ENCODE measurements at places on chromosomes 3 and 15.
A peak's percentile ranks its signal among the peaks of the same experiment; 100 is the strongest.

GRCh38 chr3:134486577-134487041 is 752 bp downstream of the CEP63 start:
- DNase-seq = peak; percentile 21

DNA sequence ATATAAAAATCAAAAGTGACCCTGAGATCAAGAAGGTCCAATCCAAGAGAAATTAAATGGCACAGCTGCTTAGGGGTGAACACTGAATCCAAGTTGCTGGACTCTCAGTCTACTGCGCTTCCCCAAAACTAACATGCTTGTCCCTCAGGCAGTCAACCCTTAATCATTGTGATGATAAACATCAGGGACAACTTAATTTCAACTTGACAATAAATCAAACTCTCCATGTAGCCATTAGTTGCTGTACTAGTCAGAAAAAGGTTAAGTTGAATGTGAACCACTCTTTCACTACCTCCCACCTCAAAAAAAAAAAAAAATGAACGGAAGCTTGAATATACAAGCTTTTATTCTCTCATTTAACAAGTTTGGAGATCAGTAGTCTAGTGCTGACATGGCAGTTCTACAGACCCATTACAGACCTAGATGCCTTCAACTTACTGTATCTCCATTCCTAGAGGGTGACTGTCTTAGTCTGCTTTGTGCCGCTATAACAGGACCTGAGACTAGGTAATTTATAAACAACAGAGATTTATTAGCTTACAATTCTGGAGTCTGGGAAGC is 185.7 kb downstream of the FHIT start:
- no peak for DNase-seq

DNA sequence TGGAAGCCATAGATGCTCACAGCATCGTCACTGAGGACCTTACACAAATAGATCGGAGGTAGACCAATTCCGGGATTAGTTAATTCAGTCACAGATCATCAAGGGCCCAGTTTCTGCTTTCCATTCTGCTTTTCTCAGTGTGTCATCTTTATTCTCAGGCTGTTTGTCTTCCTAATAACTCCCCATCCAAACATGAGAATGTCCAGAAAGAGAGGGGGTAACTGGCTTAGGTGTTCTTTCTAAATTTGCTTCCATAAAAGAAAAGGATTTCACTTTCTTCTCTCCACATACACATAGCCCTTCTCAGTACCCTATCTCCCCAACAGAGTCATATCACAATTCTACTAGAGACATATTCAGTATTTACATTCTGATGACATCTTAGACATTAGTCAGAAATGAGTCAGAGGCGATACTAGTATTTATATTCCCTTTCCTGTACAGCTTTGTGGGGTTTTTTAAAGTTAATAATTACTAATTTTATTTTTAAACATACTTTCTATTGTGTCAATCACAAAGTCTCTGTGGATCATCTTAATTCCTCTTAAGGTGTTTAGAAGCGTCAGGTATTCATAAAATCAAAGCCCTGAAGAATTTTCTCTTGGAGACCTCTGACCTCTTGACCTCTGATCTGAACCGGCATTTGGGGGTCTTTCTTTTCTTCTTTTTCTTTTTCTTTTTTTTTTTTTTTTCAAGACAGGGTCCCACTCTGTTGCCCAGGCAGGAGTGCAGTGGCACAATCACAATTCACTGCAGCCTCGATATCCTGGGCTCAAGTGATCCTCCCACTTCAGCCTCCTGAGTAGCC is 24.3 kb upstream of the IL12A start:
- DNase-seq = peak; percentile 17

GRCh38 chr3:143977341-143978262 is 6.0 kb downstream of the DIPK2A start:
- no peak for DNase-seq

GRCh38 chr15:37044915-37045648 is 55.3 kb downstream of the MEIS2 start:
- DNase-seq = no peak

DNA sequence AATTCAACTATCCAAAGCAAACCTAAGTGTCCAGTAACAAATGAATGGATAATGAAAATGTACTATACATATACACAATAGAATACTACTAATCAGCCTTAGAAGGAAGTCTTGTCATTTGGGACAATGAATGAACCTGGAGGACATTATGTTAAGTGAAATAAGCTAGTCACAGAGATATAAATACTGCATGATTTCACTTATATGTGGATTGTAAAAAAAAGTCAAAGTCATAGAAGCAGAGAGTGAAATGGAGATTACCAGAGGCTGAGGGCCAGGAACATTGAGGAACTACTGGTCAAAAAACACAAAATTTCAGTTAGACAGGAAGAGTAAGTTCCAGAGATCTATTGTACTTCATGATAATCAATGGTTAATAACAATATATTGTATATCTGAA is 33.6 kb downstream of the MYO5A start:
- no peak for DNase-seq

DNA sequence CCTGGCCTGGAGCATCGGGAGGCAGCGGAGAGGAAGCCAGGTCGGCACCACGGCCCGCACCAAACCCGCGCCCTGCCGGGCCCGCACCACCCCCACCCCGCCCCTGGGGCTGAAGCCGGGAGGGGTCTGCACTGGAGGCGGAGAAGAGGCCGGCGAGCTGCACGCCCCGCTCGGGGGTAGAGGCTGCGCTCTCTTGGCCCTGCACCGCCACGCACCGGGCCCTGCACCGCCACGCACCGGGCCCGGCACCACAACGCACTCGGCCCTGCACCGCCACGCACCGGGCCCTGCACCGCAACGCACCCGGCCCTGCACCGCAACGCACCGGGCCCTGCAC is 41.4 kb downstream of the MUC20 start:
- DNase-seq = no peak

DNA sequence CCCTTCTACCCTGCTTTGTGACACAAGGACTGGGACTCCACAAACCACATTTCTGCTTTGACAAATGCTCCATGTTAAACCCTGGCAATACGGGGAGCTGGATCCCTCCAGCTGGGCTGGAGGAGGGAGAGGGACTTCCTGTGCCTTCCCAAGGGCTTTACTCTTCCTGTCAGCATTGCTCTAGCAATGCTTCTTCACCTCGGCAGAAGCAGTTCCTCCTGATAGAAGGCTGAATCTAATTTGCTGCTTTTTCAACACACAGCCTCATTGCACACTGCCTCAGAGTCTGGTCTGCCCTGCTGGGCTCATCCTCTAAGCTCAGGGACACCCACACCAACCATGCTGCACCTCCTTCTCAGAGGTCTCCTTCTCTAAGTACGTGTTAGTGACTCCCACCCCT is 142.8 kb upstream of the SMAD3 start:
- DNase-seq = no peak

- no peak for DNase-seq
Observed at GRCh38 chr3:196513697-196514349, 1.3 kb downstream of the SMCO1 start.

GRCh38 chr3:187685948-187686347 is 15.8 kb upstream of the SST start:
- no peak for DNase-seq

GRCh38 chr3:110521019-110521418 is 550.6 kb upstream of the NECTIN3 start:
- no peak for DNase-seq

- no peak for DNase-seq
Observed at GRCh38 chr3:129034642-129035041, 25.9 kb upstream of the GP9 start.

GRCh38 chr3:21544076-21544462 is 206.9 kb downstream of the ZNF385D start:
- DNase-seq = no peak

GRCh38 chr3:190291994-190292584 is 30.2 kb downstream of the CLDN1 start:
- no peak for DNase-seq

DNA sequence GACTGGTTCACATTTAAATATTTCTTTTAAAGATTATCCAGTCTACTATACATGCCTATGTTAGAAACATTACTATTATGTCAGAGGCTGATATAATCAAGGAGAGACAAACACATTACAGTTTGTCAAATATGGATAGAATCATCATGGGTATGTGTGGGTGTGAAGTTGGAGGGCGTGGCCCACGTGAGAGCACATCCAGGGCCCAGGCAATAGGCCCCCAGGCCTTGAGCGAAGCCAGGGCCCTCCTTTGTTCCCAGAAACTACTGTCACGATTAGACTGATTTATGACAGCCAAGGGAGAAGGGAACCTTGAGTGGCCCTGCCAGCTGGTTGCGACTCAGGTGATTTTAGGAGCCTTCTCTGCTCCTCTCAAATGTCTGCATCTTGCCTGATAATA is 26.9 kb upstream of the LDHAL6B start:
- no peak for DNase-seq

GRCh38 chr3:8001307-8001706 is 500.3 kb upstream of the LMCD1 start:
- no peak for DNase-seq

DNA sequence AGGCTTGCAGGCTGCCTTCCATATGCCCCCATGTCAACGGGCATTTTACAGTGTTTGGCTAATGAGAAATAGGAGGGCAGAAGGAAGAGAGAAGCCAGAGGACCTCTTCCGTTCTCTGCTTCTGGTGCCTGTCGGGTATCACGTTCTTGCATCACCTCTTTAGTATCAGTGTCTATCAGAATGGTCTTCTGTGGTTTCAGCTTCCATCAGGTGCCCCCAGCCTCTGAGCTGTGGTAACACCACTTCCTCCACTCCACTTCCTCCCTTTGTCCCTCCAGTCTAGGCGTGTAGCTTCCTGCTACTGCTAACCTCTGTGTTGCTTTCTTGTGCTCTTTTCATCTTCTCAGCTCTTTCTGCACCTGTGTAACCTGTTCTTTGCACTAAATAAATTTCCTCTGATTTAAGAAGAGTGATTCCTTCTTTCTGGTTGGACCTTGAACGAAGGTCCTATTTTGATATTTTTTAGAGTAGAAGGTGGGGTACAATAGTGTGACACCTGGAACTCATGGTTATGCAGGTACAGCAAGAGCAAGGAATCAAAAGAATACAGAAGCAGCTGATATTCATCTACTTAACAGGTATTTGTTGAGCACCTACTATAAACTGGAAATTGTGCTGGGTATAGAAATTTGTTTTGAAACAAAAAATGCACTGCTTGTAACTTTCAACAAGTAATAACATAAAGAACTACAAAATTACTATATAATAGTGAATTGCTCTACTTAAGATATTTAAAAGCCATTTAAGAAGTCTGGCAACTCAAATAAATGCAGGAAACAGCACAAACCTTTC is 27.4 kb upstream of the FOXB1 start:
- DNase-seq = peak; percentile 97

- no peak for DNase-seq
Observed at GRCh38 chr3:156818273-156818651, 7.9 kb upstream of the LEKR1 start.

DNA sequence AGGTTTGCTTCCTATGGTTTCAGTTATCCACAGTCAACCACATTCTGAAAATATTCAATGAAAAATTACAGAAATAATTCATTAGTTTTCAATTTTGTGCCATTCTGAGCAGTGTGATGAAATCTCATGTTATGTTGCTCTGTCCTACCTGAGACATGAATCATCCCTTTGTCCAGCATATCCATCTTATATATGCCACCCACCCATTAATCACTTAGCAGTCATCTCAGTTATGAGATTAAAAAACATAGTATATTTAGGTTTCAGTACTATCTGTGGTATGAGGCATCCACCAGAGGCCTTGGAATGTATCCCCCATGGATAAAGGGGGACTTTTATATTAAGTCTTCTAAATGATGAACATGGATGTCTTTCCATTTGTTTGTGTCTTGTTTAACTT is 64.7 kb upstream of the PROK2 start:
- DNase-seq = no peak

GRCh38 chr3:150793641-150794040 is 30.7 kb upstream of the SIAH2 start:
- no peak for DNase-seq

DNA sequence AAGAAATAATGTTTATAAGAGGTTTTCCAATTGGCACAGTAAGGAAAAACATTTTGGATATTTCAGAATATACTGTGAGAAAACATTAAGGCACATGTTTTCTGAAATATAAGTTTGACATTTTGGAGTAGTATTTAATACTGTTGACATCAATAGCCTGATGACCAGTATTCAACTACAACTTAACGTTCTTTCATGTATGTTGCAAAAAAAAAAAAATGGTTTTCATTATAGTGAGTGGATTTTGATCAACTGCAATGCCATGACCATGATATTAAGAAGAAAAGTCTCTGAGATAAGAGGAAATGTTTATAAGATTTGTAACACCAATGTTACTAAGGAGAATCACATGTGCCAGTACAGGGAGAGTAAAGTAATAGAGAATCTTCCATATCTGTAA is 252.8 kb upstream of the RORA start:
- DNase-seq = no peak

DNA sequence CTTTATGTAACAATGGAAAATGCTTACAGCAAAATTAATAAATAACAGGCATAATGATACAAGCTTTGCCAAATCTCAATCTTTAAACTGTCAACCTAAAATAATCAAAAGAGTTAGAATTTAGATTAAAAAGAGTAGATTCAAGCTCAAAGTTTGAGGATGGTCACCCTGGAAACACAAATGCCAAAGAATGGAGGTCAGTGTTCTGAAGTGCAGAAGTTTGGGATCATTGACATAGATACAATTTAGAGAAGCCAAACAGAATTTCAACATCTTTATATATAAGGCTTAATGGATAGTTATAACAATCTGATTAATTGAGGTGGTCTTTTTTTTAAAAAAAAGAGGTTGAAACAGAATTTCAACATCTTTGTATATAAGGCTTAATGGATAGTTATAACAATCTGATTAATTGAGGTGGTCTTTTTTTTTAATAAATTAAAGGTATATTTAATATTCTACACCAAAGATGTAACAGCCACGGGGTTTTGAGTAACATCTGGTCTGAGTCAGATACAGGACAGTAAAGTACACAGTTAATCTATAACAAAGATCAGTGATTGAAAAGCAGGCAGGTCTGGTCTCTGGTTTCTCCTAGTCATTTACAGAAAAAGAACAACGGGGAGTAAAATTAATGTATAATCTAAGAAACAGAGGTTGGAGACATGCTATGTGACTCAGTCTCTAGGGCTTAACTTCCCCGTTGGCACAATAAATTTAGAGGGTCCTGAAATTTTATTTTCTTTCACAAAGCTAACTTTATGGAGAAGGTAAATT is 490.7 kb downstream of the GBE1 start:
- no peak for DNase-seq

GRCh38 chr15:31197497-31198414 is 96.2 kb upstream of the TRPM1 start:
- DNase-seq = no peak

- DNase-seq = no peak
Observed at GRCh38 chr3:140315955-140316354, 361.9 kb upstream of the TRIM42 start.
